Fibroblast of the aortic adventitia (primary cell): ENCODE measurements at places on chromosomes 13 and 19. TPM values are rescaled to one million over a fixed set of nuclear protein-coding genes. Genes with fewer than 3 reads are reported as not detected.

DNA sequence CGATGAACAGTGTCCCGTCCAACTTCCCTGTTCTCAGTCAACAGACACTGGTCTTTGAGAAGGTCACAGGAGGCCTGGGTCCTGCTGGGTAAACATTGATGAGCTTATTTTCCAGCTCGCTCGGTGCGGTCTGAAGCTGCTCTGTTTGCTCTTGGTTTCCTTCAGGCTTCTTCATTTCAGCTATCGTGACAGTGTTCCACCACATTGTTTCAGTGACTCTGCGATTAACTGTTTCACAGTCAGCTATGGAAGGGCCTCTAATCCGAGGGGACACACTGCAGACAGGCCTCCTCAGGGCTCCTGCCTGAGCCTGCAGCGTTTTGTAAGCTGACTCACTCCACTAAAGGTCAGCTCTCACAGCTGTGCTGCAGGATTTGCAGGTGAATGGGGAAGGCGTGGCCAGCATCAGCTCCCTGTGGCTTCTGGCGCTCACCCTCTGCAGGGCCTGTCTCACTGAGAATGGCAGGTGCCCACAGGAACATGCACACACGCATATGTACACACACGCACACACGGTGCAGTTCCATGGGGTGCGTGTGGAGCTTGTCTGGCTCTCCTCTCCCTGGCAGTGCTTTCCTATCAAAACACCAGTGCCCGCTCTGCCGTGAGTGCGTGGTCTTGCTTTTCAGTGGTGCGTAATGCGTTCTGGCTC, 62.9 kb upstream of the MCF2L start:
- no peak for DNase-seq

GRCh38 chr13:102580552-102581169, 16.1 kb upstream of the TPP2 start:
- peak; percentile 87 for DNase-seq

DNA sequence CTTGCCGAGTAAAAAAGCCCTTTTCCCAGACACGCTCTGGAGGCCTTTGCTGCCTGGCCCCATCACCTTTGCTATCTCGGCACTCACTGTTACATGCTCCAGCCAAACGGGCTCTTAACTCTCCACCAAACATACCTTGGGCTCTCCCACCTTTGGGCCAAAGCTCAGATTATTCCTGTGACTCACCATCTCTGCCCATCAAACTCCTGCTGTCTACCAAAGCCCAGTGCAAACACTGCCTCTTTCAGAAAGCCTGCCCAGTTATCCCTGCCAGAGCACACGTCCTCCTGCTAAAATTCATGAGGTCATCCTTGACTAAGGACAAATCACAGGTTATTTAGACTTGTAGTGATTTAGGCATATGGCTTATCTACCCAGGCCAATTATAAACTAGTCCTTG, 48.1 kb upstream of the SERPINE3 start:
- DNase-seq, result peak; percentile 78

- DNase-seq, result peak; percentile 12
Observed at GRCh38 chr13:110521296-110521680, 40.2 kb downstream of the RAB20 start.

GRCh38 chr13:20719783-20720182, 16.3 kb downstream of the IL17D start:
- DNase-seq, result no peak

DNA sequence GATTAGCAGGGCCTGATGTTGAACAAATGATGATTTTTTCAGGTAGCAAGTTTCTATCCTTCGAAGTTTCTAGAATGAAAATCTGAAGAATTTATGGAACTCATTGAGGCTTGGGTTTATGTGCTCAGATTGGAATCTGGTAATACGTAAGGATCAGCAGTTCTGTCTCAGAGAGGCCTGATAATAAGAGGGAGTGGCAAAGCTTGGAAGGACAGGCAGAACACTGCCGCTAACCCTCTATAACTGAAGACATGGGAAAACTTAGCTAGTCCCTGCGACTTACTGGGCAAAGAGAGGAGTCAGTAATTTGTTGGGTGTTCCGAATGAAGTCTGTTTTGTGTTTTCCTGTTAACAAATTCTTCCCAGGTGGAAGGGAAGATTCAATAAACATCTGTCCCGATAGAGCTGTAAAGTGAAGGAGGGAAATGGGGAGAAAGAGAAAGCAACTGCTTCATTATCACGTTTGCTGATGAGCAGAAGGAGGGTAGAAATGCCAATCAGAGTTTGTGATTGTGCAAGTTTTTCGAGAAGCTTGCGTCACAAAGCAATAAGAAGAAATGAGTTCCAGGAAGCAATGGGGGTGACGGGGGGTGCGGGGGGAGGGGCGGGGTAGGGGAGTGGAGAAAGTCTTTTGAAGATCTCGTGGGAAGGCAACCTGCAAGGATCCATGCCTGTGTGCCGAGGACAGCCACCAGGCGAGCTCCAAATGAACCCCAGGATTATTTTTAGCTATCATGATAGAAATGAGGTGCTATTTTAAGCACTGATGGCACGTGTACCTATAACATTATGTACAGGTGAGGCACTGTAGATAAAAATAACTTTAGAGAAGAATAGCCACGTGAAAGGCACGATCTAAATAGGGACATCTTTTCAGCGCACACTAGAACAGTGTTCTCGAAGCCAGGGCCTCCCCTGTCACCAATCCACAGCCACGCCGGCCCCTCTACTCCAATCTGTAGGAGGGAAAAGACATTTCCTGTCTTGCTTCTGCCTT, 224.1 kb downstream of the FGF9 start:
- DNase-seq, result no peak

GRCh38 chr13:73433890-73434289, 375.1 kb downstream of the KLF5 start:
- peak; percentile 9 for DNase-seq

- no peak for DNase-seq
Observed at GRCh38 chr19:49161987-49162386, 4.4 kb downstream of the TRPM4 start.

GRCh38 chr13:101520672-101521071, 68.2 kb downstream of the ITGBL1 start:
- peak; percentile 64 for DNase-seq

DNA sequence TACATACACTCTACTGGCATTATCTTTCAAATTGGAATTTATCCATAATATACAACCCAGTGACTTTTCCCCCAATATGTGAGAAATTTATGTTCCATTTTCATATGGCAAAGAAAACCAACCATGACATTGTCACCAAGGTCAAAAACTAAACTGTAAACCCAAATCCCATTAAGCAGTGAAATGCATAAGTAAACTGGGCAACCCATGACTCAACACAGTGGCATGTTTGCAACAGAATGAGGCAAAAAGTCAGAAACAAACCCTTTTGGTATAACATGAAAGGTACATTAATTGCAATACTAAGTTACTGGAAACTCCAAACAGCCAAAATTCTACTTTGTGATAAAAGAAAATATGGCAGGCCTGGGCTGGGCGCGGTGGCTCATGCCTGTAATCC, 4.9 kb downstream of the ZNF878 start:
- DNase-seq, result no peak

- no peak for DNase-seq
Observed at GRCh38 chr19:30557212-30557611, 185.0 kb downstream of the ZNF536 start.

GRCh38 chr13:75748874-75749273, 112.7 kb downstream of the LMO7 start:
- DNase-seq, result no peak

GRCh38 chr13:49444524-49445395, 686 bp downstream of the SETDB2 start:
- peak; percentile 52 for DNase-seq

DNA sequence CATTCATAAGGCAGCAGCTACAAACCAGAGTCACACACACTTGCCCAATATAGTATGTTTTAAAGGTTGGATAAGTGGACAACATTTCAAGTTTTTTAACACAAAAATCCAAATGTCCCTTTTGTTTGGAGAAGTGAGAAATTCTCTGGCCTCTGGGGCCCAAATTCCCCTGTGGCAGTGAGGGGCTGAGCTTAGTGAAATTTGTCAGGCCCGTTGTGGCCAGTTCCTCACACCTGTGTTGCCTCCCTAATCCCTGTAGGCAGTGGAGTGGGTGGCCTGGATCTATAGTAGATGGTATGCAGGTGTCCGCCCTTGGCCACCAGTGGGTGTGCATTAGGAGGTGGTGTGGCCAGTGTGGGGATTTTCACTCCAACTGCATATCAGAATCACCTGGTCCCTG, 6.7 kb downstream of the WDR62 start:
- DNase-seq, result no peak

DNA sequence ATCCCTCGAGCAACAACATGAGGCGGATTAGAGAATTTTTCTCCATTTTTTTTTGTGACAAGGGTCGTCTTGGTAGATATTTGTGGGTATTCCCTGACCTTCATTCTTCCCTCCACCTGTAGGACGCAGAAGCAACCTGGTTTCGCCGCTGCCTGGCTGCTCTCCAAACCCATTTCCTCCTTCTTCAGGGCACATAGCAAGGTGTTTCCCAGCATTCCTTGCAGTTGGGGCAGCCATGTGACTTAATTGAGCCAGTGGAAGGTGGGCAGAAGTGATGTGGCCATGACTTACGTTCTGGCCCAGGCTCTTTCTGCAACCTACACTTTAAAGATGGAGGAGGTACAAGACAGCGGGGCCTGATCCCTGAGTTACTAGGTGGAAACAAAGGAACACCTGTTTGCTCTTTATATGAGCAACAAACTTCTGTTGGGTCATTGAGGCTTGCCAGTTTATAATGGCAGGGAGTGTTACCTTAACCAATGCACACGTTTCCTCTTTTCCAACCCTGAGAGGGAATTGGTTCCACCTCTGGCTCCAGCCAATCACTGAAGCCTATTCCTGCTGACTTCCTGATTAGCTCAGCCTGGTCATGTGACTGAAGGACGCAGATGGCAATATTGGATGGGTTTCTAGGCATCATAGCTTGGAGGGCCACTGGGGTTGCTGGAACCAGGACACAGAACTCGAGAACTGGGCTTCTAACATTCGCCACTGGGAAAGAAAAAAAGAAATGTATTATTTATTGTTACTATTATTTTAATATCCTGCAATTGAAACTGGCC, 30.8 kb upstream of the ZNRF4 start:
- DNase-seq, result no peak

GRCh38 chr19:13104848-13105711, 2.4 kb upstream of the LYL1 start:
- no peak for DNase-seq

GRCh38 chr13:29684441-29684840, 89.0 kb upstream of the SLC7A1 start:
- DNase-seq, result peak; percentile 73

GRCh38 chr19:10424011-10424637, 3.8 kb downstream of the PDE4A start:
- peak; percentile 63 for DNase-seq

DNA sequence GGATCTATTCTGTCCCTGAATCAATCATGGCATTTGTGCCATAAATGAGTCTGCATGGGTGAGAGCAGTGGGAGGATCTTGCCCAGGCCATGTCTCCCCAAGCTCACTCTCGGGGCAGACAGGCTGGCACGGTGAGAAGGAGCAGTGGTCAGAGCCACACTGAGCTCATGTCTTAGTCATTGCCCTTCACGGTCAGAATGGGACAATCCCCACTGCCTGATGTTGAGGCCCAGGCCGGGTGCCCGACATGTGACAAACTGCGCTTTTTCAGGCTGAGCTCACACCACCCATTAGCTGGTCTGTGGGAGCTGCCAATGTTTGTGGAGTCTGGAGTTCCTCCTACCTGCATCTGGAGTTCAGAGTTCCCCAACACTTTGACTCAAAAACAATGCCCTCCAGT, 481.9 kb downstream of the COG6 start:
- no peak for DNase-seq

DNA sequence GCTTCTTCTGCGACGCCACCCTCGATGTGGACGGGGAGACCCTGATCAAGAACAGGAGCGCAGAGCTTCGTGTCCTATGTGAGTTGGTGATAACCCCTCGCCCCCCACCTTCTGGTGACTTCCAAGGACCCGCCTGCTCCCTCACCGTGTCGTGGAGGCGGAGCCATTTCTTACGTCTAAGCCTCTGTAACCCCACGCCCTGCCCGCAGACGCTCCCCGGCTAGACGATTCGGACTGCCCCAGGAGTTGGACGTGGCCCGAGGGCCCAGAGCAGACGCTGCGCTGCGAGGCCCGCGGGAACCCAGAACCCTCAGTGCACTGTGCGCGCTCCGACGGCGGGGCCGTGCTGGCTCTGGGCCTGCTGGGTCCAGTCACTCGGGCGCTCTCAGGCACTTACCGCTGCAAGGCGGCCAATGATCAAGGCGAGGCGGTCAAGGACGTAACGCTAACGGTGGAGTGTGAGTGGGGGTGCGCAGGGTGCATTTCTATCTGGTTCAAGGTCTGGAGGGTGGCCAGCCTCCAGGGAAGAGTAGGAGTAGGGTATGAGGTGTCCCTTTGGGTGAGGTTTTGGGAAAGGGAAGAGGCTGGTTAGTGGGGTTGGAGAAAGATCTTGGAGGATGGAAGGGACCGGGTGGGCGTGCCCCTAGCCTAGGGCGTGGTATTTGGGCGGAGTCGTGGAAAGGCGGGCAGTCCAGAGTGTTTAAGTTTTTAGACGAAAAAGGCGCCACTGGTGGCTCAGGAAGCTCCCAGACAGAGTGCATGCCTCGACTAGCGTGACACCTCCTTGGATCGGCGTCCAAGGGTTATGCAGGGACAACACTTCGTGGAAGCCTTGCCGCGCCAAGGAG, 3.3 kb downstream of the ICAM5 start:
- no peak for DNase-seq

DNA sequence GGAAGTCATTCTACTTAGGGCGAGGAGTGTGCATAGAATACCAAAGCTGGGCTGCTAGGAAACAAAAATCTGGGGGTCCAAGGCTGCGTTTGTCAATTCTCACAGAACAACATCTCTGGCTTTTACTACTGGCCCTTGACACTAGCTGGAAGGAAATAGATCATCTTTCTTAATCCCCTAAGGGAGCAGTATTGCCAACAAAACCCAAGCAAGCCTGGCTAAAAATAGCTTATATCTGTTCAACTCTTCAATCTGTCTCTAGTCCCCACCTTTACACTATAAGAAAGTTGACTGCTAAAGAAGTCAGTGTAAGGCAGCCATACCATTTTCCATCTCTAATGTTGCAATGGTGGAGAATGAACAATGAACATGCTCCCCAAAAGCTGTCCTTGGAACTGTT, 107.8 kb upstream of the SPRY2 start:
- DNase-seq, result no peak

DNA sequence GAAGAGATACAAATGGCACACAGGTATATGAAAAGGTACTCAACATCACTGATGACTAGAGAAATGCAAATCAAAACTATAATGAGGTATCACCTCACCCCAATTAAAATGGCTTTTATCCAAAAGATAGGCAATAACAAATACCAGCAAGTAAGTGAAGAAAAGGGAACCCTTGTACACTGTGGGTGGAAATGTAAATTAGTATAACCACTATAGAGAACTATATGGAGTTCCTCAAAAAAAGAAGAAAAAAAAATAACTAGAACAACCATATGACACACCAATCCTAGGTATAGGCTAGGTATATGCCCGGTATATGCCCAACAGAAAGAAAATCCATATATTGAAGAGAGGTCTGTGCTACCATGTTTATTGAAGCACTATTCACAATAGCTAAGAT, 150.9 kb downstream of the VWA8 start:
- DNase-seq, result no peak

The ZNF544 gene
- total RNA-seq, result 28.2 and 35.6 TPM in 2 replicates

The EBI3 gene
- total RNA-seq, result 0.33 TPM in 1 of 2 replicates, not detected in the other

The TMEM59L gene
- 1.2 and 2.2 TPM in 2 replicates for total RNA-seq

The CLIP3 gene
- 7.4 and 20.1 TPM in 2 replicates for total RNA-seq

The CEACAM1 gene
- total RNA-seq, result 0.33 TPM in 1 of 2 replicates, not detected in the other

The ZNF284 gene
- 3.5 and 3.8 TPM in 2 replicates for total RNA-seq

The ZNF763 gene
- total RNA-seq, result 0.27 and 3.4 TPM in 2 replicates

The CYP4F8 gene
- not detected in 2 replicates for total RNA-seq

The TSEN34 gene
- 42.8 and 67.6 TPM in 2 replicates for total RNA-seq
